NK-92 treated with Interleukin-12 subunit alpha and Interleukin-12 subunit beta, amount 100 ng/mL, for 24 hours (cell line): ENCODE measurements at places on chromosomes 11 and 22.

- DNase-seq = no peak
Measured at GRCh38 chr11:22807855-22808570, 21.6 kb downstream of the SVIP start.

DNA sequence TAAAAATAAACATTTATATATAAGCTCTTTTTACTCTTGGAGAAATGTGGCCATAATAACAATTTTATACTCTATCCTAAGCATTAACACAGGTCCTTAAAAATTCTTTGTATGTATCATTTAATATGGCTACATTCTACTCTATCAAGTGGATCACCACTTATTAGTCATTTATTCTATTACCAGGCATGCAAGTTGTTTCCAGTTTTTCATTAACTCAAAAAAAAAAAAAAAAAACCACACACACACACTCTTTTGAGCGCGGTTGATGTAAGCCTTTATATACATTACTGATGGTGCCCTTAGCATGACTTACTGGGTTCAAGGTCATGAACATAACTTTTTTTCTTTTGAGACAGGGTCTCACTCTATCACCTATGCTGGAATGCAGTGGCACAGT, 47.1 kb upstream of the MICAL2 start:
- DNase-seq = no peak

GRCh38 chr11:122769126-122769780, 69.0 kb upstream of the CRTAM start:
- no peak for DNase-seq

DNA sequence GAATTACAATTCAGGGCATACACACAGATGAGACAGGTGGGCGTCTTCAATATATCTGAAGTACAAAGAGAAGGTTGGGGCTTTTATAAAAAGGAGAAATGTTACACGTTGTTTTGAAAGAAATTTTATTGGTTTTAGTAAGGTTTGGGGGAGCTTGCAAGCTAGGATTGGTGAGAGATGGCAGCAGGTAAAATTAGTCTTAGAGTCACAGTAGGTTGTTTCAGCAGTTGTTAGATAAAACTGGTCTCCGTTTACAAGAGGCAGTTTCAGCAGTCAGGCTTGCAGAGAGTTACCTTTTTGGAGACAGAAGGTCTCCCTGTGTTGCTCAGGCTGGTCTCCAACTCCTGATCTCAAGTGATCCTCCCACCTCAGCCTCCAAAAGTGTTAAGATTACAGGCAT, 2.4 kb upstream of the SAAL1 start:
- no peak for DNase-seq

GRCh38 chr11:61602775-61603569, 22.1 kb upstream of the SYT7 start:
- DNase-seq = no peak

- no peak for DNase-seq
Measured at GRCh38 chr11:25953006-25953405, 378.9 kb upstream of the ANO3 start.
